Fibroblast of the aortic adventitia (primary cell): ENCODE measurements at places on chromosomes 4 and X. TPM values are rescaled to one million over a fixed set of nuclear protein-coding genes. Genes with fewer than 3 reads are reported as not detected.

DNA sequence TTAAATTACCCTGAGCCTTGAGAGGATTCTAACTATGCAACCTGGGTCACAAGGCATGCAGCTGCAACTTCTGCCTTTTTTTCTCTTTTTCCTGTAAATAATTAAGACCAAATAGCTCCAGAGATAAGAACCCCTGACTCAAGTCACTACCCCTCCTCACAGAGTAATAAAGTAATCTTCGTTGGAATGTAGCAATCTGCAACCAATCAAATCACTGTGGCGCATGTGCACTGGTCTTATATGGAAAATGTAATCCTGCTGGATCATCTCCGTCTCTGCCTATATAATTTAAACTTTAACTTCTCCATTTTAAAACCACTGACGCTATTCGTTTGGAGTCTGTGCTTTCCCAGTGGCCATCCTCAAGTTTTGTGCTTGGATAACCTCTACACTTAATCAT is 6.1 kb upstream of the EFHC2 start:
- no peak for DNase-seq

DNA sequence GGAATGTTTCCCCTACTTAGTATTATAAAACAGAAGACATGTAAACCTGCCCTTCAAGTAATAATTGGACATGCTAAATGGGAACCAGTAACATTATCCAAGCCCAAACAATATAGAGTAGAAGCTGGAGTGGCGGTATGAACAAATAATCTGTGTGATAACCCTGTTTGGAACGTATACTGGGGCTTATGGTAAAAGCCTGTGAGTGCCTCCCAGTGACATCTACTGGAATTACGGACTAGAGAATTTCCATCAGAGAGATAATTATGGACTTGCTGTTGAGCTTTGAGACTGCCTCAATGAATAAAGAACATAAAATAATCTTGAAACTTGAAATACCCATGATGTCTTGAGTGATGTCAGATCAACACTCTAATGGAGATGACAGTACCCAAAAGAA is 406.3 kb upstream of the GRIA3 start:
- DNase-seq = peak; percentile 1

- DNase-seq = no peak
These were observed 4.0 kb downstream of the TIMP1 start for GRCh38 chrX:47586043-47586787.

DNA sequence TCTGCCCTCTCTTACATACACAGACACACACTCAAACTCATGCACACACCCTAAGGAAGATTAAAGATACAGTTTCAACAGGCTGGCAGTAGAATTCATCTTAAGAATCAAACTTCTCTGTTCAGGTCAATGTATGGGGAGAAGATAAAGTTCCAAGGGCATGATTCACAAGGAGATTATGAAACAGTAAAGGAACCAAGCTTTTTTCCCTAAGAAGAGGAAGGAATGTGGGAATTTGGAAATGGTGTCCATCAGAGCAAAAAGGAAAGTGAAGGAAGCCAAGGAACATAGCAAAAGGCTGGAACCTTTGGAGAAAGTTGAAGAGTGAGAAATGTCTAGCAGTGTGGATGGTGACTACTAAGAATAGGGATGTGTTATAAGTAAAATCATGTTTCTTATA is 191.0 kb upstream of the NPY2R start:
- peak; percentile 77 for DNase-seq

GRCh38 chr4:119823891-119824290 is 195.3 kb upstream of the PDE5A start:
- DNase-seq = no peak

DNA sequence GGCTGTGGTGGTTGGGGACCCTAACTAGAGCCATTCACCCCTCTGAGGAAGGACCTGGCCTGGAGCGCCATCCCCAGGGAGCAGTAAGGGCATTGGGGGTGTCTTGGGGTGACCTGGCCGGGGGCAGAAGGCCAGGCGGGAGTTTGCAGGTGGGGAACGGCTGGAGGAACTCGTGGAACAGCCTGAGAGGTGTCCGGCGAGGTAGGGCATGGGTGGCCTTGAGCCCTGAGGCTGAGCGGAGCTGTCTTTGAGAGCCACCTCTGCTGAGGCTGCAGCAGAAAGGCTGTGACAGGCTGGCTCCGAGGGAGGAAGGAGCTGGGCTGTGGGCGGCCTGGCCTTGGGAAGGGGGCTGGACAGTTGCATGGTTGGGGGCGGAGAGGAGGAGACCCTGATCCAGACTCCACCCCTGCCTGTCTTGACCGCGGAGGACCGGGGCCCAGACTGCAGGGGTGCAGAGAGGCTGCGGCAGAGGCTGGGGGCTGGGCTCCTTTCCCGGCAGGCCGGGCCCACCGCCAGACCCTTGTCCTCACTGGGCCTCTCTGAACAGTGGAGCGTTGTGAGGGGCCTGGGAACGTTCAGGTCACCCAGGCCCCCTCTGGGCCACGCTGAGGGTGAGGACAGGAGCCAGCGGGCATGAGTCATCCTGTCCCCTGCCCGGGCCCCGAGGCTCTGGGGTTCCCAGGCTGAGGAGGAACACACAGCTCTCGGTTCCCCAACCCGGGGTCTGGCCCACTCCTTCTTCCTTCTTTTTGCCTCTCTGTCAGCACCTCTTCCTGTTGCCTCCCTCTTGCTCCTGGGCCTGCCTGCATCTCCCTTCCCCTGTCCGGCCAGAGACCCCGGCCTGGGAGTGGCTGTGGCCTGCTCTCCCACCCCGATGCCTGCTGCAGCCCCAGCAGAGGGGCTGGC is 8.1 kb downstream of the SH3BP2 start:
- peak; percentile 61 for DNase-seq

DNA sequence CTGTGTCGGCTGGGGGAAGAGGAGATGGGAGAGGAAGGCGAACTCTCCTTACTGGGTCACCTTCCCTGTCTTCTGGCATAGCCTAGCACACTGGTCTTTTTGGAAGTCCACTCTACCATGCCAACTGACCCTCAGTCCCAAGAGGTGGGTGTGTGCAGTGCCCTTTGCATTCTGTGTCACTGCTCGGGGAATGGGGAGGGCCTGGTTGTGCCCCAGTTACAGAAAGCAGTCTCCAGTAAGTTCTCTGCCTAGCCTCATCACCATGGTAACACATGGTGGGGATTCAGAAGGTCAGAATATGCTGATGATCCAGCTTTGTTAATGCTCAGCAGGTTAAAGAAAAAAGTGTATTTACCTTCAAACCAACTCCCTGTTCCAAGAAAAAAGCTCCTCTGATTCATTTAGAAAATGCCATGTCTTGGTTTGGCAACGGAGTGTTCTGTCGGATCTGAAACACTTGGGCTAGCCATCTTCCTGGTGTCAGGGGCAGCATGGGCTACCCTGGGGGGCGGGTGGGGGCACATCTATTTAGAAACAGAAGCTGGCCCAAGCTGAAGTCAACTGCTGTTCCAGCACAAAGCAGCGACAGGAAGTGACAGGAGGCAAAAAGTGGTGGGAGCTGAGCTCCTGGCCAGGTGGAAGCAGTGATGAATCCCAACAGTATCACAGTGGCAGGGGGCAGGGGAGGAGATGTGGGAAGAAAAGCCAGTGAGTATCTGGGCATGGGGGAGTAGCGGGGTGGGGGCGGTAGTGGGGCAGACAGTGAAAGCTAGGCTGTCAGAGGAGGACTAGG is 37.0 kb downstream of the NSG1 start:
- no peak for DNase-seq

GRCh38 chrX:16454926-16455325 is 195.0 kb upstream of the S100G start:
- DNase-seq = no peak

GRCh38 chr4:6696611-6697010 is 2.9 kb downstream of the S100P start:
- peak; percentile 18 for DNase-seq

DNA sequence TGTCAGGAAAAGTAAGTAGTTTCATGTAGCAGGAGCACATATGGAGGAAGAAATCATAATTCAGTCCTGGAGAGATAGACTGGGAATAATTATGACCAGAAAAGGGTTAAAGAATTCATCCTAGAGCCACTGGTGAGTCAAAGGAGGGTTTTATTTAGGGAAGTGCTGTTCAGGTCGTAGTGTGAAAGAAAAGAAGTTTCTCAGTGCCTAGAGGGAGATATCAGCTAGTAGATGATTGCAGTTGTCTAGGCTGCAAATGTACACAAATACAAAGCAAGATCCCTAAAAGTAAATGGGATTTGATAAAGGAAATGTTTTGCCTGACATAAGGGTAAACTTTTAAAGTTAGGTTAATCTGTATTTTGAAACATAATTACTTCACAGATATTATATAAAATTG is 403.2 kb downstream of the ACTRT1 start:
- DNase-seq = no peak

DNA sequence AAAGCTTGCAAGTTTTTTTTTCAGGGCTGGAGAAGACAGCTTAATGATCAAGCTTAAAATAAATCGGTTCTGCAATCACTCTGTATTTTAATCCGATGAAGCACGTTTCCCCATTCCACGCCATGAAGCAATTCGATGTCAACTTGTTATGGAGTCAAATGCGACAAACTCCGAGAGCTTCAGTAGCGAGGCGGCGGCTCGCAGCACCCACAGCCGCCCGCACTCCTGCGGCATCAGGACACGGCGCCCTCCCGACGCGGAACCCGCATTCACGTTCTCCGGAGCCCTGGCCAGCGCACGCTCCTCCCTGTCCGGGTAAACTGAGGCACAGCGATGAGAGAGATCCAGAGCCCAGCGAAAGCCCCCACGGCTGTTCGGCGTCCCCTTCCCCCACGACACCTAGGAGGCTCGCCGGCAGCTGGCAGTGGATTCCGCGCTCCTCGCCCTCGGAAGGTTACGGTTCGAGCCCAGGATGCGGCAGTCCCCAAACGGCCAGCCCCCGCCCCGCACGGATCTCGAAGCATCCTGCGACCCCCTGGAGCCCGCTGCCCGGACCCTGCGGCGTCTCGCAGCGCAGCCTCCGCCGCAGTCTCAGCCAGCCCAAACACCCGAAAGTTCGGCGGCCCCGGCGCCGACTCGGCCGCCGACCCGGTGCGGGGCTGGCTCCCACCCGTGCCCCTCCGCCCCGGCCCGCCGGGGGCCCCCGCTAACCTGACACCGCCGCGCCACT is 507 bp downstream of the MFAP3L start:
- peak; percentile 10 for DNase-seq

- peak; percentile 51 for DNase-seq
These were observed at the start of gene SPOCK3 for GRCh38 chr4:167234316-167234881. TSS of gene SPOCK3 (minus strand) at chr4:167234494.

DNA sequence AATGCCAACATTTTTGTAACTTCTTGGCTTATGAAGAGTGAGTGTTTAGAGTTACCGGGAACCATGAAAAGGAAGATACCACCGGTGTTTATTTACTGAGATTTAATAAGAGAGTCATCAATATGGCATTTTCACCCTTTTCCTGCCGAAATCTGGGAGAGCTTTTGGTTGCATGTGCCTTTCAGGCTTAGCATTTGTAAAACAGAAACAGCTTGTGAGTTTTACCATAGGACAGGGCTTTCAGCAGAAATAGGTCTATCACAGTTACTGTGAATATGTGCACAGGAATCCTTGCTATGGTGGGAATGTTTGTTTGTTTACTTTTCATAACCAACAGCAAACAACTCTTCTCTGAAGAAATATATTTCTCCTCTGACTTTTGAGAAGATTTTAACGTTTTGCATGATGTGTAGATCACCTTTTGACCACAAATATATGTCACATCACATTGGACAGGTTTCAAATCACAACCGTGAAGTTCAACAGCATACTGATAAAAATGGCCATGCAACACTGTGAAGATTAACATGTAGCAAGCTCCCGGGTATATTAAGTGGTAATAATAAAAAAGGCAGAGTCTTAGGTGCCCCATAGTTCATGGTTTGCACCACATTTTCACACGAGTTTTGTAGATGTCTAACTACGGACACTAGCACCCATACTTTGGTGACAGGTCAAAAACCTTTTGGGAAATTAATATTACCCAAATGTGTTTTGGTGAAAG is 21.3 kb downstream of the ARHGAP24 start:
- DNase-seq = peak; percentile 56

GRCh38 chr4:83618431-83618830 is 82.5 kb downstream of the GPAT3 start:
- peak; percentile 85 for DNase-seq

DNA sequence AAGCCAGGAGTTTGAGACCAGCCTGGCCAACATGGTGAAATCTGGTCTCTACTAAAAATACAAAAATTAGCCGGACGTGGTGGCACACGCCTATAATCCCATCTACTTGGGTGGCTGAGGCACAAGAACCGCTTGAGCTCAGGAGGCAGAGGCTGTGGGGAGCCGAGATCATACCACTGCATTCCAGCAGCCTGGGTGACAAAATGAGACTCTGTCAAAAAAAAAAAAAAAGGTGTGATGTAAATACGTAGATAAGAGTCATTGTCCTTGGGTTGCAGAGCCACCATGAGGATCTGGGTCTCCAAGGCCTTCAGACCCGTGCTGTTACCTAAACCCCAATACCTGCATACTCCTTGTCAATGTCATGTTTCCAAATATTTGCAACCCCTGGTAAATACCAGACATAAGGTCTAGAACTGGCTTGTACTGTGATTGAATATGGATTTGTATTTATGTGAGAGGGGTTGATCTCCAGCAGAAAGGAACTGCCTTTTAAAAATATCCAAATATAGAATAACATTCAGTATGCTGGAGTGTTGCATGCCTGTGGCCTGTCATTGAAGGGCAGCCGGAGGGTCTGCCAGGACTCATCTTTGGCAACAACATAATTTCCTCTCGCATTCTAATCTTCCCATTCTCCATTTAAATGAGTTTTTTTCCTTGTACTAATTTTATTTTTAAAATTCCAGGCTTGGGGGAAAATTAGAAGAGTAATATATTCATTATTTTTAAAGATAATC is 40.4 kb downstream of the ATXN3L start:
- DNase-seq = no peak

GRCh38 chr4:184657144-184657543 is 7.6 kb downstream of the PRIMPOL start:
- DNase-seq = no peak

GRCh38 chr4:83662204-83662603 is 126.3 kb downstream of the GPAT3 start:
- DNase-seq = no peak

DNA sequence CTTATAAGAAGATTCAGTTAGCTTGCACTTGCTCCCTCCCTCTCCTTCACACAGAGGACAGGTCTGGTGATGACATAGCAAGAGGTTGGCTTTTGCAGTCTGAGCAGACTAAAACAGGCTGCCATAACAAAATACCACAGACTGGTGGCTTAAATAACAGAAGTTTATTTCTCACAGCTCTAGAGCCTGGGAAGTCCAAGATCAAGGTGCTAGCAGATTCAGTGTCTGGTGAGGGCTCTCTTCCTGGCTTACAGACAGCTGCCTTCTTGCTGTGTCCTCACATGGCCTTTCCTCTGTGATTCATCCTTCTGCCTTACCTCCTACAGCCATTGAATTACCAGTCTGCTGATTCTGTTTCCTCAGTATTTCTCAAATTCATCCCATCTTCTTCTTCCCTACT is 13.1 kb downstream of the RP2 start:
- no peak for DNase-seq

GRCh38 chr4:182809417-182810102 is 107.6 kb downstream of the DCTD start:
- DNase-seq = no peak

GRCh38 chrX:77118686-77119085 is 328.5 kb upstream of the FGF16 start:
- no peak for DNase-seq

C4orf51 gene
- total RNA-seq = not detected in 2 replicates

CFP gene
- total RNA-seq = 0.18 TPM in 1 of 2 replicates, not detected in the other

GAB1 gene
- total RNA-seq = 22.8 and 49.3 TPM in 2 replicates
